Vagina (tissue), 2 donors: ENCODE measurements at places on chromosomes 6 and 20. TPM values are rescaled to one million over a fixed set of nuclear protein-coding genes. Genes with fewer than 3 reads are reported as not detected.

LAMP5 gene
- total RNA-seq: 0.74 TPM

PLN gene
- 33.9 TPM for total RNA-seq

DNA sequence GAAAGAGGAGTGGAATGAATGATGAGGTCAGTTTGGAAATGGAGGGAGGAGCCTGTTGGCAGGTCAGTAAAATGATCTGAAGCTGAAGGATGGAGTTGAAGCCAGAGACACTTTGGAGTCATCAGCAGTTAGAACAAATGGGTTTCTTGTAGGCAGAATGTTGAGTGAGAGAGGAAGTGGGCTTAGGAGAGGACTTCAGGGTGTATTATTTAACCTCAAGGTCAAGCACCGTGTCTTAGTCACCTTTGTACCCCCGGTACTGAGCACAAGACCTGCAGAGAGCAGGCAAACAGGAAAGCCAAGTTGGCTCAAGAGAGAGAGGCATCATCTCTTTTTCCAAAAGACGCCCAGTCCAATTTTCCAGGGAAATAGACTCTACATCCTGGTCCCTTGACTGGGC lies 23.3 kb downstream of the C20orf173 start:
- no peak for DNase-seq

- DNase-seq: no peak
These were observed 45.4 kb upstream of the AIG1 start for GRCh38 chr6:143015300-143015706.

GRCh38 chr6:163863565-163863964 lies 449.0 kb downstream of the QKI start:
- no peak for DNase-seq

GRCh38 chr6:80077067-80077466 lies 29.4 kb upstream of the BCKDHB start:
- no peak for DNase-seq

- DNase-seq: no peak
These were observed 447.4 kb downstream of the PKHD1 start for GRCh38 chr6:51640021-51640420.

GRCh38 chr6:79764747-79765146 lies 133.6 kb downstream of the SH3BGRL2 start:
- DNase-seq: no peak

DNA sequence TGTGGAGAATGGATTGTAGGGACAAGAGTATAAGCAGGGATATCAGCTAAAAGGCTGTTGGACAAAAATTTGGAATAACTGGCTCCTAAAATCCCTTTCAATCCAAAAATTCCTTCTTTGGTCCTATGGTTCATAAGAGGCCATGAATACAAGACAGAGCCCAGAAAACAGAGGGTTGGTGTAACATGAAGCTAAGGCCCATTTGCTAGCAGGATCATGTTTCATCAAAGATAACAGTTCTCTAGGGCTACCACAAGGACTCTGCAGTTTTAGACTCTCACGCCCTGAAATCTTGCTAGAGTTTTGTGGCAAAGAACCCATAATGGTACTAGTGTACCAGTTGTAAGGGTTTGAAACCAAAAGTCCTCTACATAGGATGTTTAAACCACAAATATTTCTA lies 327.8 kb upstream of the TBX18 start:
- DNase-seq: no peak

- no peak for DNase-seq
These were observed 217.2 kb downstream of the CDKAL1 start for GRCh38 chr6:20751293-20751935.

DNA sequence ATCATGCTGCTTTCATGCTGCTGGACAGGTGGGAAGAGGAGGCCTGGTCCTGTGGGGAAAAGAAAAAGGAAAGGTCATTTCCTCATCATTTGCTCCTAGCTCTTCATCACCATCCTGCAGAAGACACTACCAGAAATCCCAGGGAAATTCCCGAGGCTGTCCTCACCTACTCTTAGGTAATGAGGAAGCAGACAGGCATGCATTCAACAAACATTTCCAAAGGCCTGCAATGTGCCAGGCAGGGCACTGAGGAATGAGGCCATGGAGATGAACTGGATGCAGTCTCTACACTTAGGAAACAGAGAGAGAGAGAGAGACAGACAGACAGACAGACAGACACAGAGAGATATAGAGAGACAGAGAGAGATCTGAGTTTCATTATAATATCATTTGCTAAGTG lies 83.0 kb upstream of the MRPS10 start:
- DNase-seq: no peak

DNA sequence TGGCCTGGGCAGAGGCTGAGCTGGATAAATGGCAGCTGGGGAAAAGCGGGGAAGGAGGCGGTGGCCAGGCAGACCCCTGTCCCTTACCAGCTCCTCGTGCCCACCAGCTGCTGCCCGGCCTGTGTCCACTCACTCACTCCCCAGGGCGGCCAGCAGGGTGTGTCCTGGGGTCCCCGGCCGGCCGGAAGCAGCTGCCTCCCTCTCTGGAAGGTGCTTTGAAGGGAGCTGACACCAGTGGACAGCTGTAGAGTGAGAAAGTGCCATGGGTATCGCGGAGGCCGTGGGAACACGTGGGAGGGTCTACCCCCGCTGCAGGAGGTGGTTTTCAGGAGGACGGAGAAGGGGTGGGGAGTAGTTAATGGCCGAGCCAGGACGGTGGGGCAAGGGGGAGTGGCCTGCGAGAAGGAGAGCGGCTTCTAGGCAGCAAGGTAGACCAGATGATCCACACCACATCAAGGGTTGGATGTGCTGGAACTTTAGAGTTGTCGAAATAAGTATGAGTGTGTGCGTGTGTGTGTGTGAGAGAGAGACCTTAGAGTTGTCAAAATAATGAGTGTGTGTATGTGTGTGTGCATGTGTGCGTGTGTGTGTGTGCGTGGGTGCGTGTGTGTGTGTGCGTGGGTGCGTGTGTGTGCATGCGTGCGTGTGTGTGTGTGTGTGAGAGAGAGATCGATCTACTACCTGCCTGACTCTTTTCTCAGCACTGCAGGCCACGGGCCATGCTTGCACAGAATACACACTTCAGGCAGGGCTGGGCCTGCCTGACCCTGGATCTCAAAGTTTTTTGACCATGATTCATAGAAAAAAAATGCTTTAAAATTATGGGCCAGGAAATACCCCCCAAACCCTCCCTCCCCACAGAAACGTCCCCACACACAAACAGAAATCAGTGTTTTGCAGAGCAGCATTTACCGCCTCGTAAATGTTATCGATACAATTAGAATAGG lies 43.9 kb downstream of the CDH4 start:
- no peak for DNase-seq
